ENCODE measurements at places on chromosomes 11 and 22.
A peak's percentile ranks its signal among the peaks of the same experiment; 100 is the strongest.

DNA sequence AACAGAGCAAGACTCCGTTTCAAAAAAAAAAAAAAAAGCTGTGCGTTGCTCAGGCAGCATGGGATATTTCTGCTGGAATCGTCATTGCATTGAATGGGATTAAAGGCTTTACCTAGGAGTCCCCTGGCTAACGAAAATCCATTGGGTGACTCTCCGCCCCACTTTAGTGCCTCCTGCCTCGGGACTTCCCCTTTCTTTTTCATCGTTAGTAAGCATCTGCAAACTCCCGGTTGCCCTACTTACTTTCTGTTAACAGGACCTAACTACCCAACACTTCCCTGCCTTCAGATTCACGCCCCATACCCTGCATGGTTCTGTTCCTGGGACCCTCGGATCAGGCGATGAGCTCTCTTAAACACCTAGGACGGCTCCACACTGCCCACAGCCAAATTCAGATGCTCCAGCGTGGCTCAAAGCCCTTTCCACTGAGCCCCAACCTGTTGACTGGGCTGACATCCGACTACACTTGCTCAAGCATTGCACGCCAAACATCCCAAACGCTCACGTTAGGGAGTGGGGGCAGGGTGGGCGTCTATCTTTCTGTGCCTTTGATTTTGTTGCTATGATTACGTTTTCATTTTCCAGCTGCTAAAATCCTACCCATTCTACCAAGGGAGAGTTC is 143.8 kb downstream of the ST3GAL4 start:
- H3K4me1 ChIP-seq: no peaks in the 10 kb centered on the region
- H3K36me3 ChIP-seq: no peaks in the 10 kb centered on the region
- no peak for DNase-seq
- no peaks in the 10 kb centered on the region for H3K27me3 ChIP-seq
- no peak overlapping the region for H3K4me3 ChIP-seq
- H3K27ac ChIP-seq: no peak overlapping the region

GRCh38 chr22:46001046-46001425 is 24.1 kb upstream of the WNT7B start:
- no peak overlapping the region for H3K27ac ChIP-seq
- peak; percentile 17 for DNase-seq
- H3K4me3 ChIP-seq: no peak overlapping the region

DNA sequence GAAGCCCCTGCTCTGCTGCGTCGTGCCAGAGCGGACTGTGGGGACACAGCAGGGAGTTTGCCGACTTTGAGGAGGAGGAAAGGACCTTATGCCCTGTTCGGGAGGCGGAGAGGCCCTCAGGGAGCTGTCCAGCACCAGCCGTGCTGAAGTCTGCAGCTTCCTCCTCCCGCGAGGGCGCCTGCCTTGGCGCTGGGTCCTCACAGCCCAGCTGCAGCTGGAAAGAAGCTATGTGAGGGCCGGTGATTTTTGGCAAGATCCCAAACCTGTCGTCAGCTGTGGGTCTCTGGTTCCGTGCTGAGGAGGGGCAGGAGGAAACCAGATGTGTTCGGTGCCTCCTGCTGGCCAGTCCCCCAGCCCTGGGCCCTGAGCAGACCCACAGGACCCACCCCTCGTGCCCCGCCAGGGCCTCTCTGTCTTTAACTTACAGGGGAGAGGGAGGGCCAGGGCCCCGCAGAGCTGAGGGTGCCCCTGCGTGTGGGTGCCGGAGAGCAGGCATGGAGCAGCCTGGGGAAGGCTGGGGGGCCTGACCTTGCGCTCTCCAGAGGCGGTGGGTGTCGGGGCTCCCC is 12.0 kb downstream of the BRSK2 start:
- no peak overlapping the region for H3K27ac ChIP-seq
- no peaks in the 10 kb centered on the region for H3K27me3 ChIP-seq
- no peaks in the 10 kb centered on the region for H3K36me3 ChIP-seq
- H3K4me1 ChIP-seq: no peaks in the 10 kb centered on the region
- H3K4me3 ChIP-seq: no peak overlapping the region
- DNase-seq: peak; percentile 31

DNA sequence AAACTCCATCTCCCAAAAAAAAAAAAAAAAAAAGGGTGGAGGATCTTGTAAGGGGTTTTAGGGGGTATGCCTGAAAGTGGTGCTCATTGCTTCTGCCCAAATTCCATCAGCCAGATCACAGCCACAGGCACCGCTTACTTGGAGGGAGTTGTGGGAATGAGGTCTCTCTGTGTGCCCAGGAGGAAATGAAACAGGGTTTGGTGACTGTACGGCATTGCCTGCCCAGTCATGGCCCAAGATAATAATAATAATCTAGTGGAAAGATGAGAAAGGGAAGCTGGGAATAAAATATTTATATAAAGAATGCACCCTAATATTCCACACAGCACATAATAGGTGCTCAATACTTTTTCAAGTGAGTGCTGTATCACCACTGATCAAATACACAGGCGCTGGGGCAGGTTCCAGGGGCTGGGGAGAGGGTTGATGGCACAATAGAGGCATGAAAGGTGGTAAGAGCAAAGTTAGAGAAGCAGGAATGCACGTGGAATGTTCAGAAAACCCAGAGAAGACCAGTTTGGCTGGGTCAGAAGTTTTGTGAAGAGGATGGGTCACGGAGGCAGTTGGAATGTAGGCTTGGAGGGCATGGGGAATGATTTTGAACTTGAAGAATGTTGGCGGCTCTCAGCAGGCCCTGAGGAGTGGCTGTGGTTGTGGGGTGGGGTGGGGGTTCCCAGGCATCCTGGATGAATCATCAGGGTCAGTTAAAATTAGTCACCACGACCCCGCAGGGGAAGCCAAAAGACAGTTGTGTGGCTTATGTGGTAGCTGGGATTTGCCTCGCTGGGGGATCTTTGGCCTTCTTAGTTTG is 12.5 kb upstream of the MB start:
- no peak overlapping the region for H3K4me3 ChIP-seq
- peaks cover 22% of the 10 kb centered on the region for H3K4me1 ChIP-seq
- no peaks in the 10 kb centered on the region for H3K27me3 ChIP-seq
- H3K36me3 ChIP-seq: no peaks in the 10 kb centered on the region
- DNase-seq: peak; percentile 20

DNA sequence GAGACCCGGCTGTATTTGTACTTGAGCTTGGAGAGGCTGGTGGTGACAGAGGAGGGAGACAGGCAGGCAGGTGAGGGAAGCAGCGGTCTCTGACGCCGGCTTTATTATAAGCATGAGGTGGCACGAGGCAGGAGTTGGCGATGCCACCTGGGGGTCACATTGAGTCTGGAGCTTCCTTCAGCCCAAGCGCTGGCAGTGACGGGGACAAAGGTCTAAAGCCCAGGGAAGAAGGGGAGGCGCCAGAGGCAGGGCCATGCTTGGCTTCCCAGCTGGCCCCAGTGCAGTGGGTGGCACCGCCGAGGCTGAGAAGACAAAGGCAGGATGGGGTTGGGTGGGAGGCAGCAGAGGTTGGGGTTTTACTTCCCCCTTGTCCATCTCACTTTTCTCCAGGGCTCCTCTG is 4.5 kb downstream of the FXYD2 start:
- no peak overlapping the region for H3K27ac ChIP-seq
- H3K4me1 ChIP-seq: peaks cover 60% of the 10 kb centered on the region
- H3K27me3 ChIP-seq: no peaks in the 10 kb centered on the region
- H3K36me3 ChIP-seq: no peaks in the 10 kb centered on the region
- H3K4me3 ChIP-seq: no peak overlapping the region

GRCh38 chr22:20388200-20388599 is 5.8 kb upstream of the ZNF74 start:
- H3K27me3 ChIP-seq: peaks cover 4% of the 10 kb centered on the region
- H3K4me3 ChIP-seq: no peak overlapping the region
- peaks cover 1% of the 10 kb centered on the region for H3K4me1 ChIP-seq
- no peaks in the 10 kb centered on the region for H3K36me3 ChIP-seq
- no peak overlapping the region for H3K27ac ChIP-seq

DNA sequence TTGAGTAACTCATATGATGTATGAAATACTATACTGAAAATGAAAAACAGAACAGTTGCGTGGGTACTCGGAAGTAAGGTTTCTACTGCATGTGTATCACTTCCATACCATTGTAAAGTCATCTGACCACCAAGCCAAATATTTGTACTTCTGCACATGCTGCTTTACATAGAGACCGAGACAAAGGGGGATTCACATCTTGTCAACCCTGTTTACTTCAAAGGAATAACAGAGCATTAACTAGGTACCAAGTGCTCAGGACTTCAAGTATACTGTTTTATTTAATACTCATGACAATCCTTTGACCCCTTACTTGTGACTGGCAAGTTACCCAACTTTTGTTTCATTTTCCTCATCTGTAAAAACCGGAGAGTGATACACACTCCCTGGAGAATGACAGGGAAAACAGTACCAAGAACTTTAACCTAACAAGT is 9.9 kb downstream of the MAPK1 start:
- no peaks in the 10 kb centered on the region for H3K36me3 ChIP-seq
- H3K4me1 ChIP-seq: peaks cover 84% of the 10 kb centered on the region
- no peak overlapping the region for H3K27ac ChIP-seq
- no peak overlapping the region for H3K4me3 ChIP-seq
- no peaks in the 10 kb centered on the region for H3K27me3 ChIP-seq

DNA sequence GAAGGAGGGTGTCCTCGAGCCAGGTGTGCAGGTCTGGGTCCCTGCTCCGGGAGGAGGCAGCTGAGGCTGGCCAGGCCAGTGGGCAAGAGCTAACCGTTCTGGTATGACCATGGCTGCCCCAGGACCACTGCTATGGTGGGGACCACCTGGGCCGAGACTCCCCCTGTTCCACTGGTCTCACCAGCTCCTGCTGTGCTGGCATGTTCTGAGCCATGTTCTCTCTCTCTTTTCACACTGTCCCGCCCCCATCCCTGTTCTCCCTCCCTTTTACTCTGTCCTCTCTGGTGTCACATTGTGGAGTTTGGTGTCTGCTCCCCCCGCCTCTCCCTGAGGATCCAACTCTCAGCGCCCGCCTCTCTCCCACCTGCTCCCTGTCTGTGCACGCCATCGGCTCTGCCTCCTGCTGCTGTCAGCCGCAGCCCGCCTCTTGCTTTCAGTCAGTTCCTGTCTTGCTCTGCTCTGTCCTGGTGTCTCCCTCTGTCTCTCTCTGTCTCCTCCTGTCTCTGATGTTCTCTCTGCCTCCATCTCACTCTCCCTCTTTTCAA is 66.4 kb downstream of the LRRC32 start:
- no peak for DNase-seq
- H3K27me3 ChIP-seq: no peaks in the 10 kb centered on the region
- H3K27ac ChIP-seq: no peak overlapping the region
- no peak overlapping the region for H3K4me3 ChIP-seq
- H3K4me1 ChIP-seq: no peaks in the 10 kb centered on the region

DNA sequence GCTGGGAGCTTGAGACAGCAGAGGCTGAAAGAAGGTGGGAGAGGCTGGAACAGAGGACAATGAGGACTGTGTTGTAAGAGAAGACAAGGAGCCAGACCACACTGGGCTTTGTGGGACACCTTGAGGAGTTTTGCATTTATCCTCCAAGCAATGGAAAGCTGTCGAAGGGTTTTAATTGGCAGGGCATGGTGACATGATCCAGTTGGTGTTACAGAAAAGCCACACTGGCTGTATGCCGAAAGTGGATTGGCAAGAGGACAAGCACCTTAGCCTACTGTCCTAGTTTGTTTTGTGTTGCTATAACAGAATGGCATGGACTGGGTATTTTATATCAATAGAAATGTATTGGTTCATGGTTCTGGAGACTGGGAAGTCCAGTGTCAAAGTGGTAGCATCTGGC is 14.0 kb upstream of the APLNR start:
- H3K4me1 ChIP-seq: no peaks in the 10 kb centered on the region
- no peaks in the 10 kb centered on the region for H3K36me3 ChIP-seq
- H3K27ac ChIP-seq: no peak overlapping the region
- no peak overlapping the region for H3K4me3 ChIP-seq
- DNase-seq: no peak

GRCh38 chr22:45290410-45290936 is 5.7 kb downstream of the UPK3A start:
- no peaks in the 10 kb centered on the region for H3K4me1 ChIP-seq
- DNase-seq: no peak
- H3K36me3 ChIP-seq: no peaks in the 10 kb centered on the region
- H3K27ac ChIP-seq: no peak overlapping the region
- no peak overlapping the region for H3K4me3 ChIP-seq
- no peaks in the 10 kb centered on the region for H3K27me3 ChIP-seq

- no peaks in the 10 kb centered on the region for H3K27me3 ChIP-seq
- no peak overlapping the region for H3K4me3 ChIP-seq
These were observed 22.3 kb downstream of the EIF4G2 start for GRCh38 chr11:10786451-10786850.

DNA sequence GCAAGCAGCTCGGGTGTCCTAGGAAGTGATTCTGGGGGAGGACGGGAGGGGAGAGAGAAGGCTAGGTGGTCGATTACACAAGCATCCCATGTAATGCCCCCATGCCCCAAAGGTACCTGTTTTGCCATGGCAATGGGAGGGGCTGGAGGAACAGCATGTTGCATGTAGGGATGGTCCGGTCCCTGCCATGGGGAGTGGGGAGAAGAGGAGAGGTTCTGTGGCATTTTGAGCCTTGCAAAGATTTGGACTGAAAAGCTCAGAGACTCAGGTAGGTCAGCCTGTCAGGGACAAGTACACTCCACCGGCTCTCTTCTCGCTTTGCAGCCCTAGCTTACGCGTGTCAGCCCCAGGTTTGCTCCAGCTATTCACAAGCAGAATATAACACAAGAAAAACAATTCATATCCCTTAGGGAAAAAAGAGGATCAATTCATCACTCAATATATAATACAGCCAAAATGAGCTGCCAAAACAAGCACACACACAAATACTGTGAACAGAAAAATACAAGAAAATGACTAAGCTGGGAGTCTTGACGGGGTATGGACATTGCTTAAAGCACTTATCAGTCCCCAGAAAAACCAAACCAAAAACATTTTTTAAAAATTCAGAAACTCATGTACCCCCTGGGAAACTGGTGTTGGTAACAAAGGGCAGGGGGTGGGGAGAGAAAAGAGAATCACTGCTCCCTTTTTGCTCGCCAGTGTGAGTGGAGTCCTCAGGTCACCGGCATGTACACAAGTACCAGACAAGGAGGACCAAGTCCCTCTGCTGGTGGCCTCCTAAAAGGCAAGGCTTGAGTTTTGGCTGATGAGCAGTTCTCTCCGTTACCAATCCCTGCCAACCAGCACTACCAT is 21.6 kb downstream of the APOL5 start:
- no peak overlapping the region for H3K4me3 ChIP-seq
- no peak overlapping the region for H3K27ac ChIP-seq
- H3K27me3 ChIP-seq: no peaks in the 10 kb centered on the region
- DNase-seq: peak; percentile 4
- H3K36me3 ChIP-seq: no peaks in the 10 kb centered on the region

- H3K36me3 ChIP-seq: no peaks in the 10 kb centered on the region
- H3K27me3 ChIP-seq: no peaks in the 10 kb centered on the region
- no peak for DNase-seq
- H3K27ac ChIP-seq: no peak overlapping the region
These were observed 27.9 kb upstream of the BRSK2 start for GRCh38 chr11:1361882-1362281.
